ENCODE measurements at places on chromosomes 13 and 19.
A peak's percentile ranks its signal among the peaks of the same experiment; 100 is the strongest.

GRCh38 chr19:1762243-1763117 lies 9.2 kb downstream of the ONECUT3 start:
- no peak for DNase-seq

GRCh38 chr13:94658926-94659597 lies 53.3 kb downstream of the SOX21 start:
- no peak for DNase-seq

GRCh38 chr19:690203-690602 lies 5.0 kb downstream of the PRSS57 start:
- no peak for DNase-seq

DNA sequence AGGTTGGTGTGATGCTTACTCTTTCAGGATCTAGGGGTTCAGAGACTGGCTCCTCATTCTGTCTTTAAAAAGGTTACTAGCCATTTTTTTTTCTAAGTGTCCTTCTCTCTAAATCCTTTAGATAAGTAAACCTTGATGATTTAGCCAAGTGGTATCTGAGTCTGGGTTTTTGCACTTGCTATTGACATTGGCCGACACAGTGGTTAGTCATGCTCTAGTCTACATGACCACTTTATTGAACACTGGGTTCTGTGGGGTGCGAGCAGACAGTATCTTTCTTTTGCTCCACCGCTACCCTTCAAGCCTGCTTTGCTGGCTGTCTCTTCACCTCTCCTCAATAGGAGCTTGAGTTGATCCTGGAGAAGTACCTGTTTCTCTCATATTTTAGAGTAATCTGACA lies 6.2 kb upstream of the NUP58 start:
- no peak for DNase-seq

DNA sequence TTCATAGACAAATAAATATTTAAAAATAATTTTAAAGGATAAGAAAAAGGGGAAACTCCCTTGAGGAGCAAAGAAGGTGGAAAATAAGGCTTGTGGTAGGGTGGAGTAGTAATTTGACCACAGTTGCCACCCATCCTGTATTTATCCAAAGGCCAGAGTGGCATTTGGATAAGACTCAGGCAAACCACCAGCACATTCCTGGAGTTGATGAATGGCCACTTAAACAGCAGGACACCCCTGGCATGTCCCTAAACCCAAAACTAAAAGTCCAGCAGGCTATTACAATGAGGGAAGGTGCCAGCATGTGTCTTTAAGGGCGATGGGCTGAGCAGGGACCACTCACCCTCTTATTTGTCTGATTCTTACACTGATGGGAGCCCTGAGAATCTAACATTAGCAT lies 9.8 kb upstream of the FRY start:
- no peak for DNase-seq

DNA sequence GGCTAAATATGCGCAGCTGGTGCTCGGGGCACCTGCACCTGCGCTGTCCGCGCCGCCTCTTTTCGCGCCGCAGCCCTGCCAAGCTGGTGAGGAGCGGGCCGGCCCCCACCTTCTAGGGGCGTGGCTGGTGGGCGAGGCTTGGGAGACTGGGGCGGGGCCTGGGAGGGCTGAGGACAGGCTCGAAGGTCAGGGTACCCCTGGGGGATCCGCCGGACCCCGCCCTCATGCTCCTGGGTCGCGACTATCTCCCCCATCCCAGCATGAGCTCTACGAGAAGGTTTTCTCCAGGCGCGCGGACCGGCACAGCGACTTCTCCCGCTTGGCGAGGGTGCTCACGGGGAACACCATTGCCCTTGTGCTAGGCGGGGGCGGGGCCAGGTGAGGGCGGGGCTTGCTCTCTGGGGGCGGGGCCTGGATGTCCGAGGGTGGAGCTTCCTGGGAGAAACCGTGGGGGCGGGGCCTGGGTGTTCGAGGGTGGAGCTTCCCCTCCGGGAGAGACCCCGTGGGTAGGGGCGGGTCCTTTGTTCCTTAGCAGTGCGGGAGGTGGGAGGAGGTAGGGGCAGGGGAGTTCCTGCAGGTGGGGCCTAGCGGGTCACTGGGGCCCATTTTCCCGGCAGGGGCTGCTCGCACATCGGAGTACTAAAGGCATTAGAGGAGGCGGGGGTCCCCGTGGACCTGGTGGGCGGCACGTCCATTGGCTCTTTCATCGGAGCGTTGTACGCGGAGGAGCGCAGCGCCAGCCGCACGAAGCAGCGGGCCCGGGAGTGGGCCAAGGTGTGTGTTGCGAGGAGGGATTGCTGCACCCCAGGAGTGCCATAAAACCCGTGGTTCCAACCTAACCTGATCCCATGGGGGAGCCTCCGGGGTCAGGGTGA lies 19.7 kb downstream of the PNPLA6 start:
- peak; percentile 35 for DNase-seq

- no peak for DNase-seq
Observed at GRCh38 chr13:94568443-94568842, 27.5 kb downstream of the TGDS start.

- no peak for DNase-seq
Observed at GRCh38 chr19:28372576-28373247, 840.2 kb downstream of the UQCRFS1 start.

GRCh38 chr19:1837625-1838105 lies 10.6 kb downstream of the REXO1 start:
- DNase-seq = peak; percentile 93

DNA sequence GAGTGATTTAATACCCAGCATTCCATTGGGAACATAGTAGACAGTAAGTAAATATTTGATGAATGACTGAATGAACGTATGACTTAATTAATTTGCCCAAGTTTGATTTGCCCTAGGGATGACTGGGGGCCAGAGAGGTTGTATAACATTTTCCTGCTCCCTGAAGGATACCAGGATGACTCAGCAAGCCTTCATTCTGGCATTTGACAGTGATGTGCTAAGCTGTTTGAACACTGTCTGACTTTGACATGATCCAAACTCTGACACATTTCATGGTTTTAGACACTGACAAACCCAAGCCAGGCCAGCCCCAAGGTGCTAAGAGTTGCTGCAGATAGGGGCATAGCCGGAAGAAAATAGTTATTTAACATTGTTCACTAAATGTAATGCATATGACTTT lies 53.4 kb upstream of the KLF12 start:
- no peak for DNase-seq

DNA sequence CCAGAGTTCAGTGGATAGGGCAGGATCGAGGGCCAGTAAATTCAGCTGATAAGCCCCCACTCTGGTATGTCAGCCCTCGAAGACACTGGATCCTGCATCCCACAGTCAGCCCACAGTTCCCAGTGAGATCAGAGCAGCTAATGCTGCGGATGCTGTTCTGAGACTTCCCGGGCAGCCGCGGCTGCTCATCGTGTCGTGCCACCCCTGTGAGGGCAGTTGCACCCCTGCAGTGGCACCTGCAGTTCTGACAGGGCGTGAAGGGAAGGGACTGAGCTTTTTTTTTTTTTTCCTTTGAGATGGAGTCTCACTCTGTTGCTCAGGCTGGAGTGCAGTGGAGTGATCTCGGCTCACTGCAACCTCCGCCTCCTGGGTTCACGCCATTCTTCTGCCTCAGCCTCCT lies 7.5 kb upstream of the EPN1 start:
- no peak for DNase-seq

GRCh38 chr13:28161370-28161769 lies 23.0 kb downstream of the PAN3 start:
- DNase-seq = no peak

Measured in HuH-7.5 (cell line).